ENCODE measurements at places on chromosomes 1 and 21.

DNA sequence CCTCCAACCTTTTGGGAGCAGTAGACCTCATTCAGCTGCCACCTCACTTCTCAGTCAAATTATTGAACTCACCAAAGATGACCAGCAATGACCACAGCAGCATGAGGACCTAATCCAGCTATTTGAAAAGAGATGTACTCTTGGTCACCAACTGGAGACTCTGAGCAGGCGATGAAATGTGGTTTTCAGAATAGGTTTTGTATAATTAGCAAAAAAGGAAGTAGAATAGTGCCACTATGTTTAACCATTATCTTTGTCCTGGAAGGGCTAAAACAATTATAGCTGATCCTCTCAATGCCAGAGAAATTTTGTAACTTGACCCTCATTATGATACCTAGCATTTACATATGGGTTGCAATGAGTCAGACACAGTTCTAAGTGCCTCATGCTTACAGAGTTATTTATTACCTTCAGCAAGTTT lies at the start of gene FCRL2:
Gene FCRL2 (minus strand): TSS at position 162 of the 421 bp plus-strand sequence. CDS start 59 bp downstream, at position 103.
- DNase-seq: no peak

- no peak for DNase-seq
Observed at GRCh38 chr1:225709101-225709500, 56.2 kb upstream of the ENAH start.

- no peak for DNase-seq
Observed at GRCh38 chr1:238018214-238018613, 127.5 kb upstream of the ZP4 start.

DNA sequence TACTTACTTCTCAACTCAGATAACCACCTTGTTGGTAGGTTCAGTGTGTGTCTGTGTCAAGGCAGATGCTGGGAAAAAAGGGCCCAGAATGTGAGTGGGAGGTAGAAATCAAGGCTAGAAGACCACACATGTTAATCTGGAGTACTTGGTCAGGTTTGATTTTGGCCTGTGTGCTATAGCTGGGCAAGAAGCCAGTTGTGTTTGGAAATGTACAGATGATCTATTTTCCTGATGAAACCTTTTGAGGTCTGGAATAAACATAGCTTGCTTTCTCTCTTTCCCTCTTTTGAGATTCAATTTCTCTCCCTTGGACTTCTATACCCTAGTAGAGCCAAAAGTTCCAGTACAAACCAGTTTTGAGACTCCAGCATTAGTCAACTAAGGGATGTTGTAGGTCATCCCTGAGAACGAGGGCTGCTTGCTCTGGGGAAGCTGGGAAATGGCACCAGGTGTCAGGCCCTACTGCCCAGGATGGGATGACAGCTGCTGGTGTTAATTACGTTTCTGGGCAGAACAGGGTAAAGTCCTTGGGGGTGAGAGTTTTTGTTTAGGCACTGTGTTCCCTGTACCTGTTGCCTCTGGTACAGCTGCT lies 15.8 kb downstream of the MAPKAPK2 start:
- no peak for DNase-seq

GRCh38 chr1:204645666-204646065 lies 39.9 kb downstream of the LRRN2 start:
- no peak for DNase-seq

GRCh38 chr1:203492082-203492747 lies 1.7 kb upstream of the OPTC start:
- no peak for DNase-seq

DNA sequence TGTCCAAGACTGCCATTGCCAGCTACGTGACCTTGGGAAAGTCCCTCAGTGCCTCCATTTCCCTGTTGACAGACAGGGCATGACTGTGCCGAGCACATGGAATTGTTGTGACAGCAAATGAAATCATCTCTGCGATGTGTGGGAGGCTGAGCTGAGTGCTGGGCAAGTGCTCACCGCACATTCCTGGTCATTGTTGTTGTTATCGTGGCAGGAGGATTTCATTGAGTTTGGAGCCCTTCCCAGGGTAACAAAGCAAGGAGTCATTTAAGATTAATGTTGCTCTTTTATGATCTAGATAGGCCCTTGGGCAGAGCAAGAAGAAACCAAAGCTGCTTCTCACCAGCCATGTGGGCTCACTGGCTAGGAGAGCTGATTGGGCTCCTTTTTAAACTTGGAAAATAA lies 39.6 kb upstream of the ITPKB start:
- DNase-seq: peak; percentile 29

GRCh38 chr1:33418811-33419210 lies 12.1 kb downstream of the PHC2 start:
- DNase-seq: no peak

- no peak for DNase-seq
Observed at GRCh38 chr1:200867018-200867811, 5.6 kb upstream of the GPR25 start.

- DNase-seq: no peak
Observed at GRCh38 chr1:206117151-206117948, at the start of gene AVPR1B. Gene AVPR1B, minus strand, starts transcription at chr1:206117388. Its CDS starts 498 bp downstream, at chr1:206116890.

DNA sequence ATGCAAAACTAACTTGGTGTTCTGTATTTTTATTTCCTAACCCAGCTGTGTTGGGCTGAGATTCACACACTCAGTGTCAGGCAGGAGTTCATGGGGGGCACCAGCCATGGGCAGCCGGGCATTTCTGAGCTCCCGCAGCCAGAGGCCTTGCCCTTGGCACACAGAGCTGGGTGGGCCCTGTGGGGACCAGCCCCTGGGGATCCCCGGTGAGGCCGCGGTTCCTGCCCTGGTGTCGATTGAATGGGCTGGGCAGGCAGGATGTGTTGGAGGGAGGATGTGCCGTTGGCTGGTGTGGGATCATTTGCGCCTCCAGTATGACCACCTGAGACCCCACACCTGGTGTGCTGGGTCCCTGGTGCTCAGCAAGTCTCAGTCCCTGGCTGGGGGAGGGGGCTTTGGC lies 91.0 kb downstream of the PRDM16 start:
- no peak for DNase-seq

GRCh38 chr1:224185208-224185607 lies 2.2 kb downstream of the DEGS1 start:
- DNase-seq: no peak

GRCh38 chr21:29873908-29874307 lies 65.9 kb downstream of the GRIK1 start:
- DNase-seq: no peak

DNA sequence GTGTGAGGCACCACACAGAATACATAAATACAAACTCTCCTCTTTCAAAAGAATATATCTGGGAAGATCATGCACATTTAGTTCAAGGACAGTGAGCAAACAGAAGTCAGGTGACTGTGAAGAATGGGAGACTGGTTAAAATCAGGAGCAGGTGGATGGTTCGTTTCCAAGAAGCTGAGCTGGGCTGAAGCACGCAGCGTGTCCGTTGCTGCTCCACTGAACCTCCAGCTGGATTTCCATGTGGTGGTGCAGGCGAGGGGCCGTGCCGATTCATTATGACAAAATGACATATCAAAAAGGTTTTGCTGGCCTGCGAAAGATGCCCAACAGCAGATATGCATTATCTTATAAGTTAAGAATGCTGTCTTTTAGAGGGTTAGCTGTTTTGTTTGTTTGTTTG lies 66.0 kb downstream of the OLIG1 start:
- no peak for DNase-seq

- peak; percentile 88 for DNase-seq
Observed at GRCh38 chr1:19010995-19011844, 54.7 kb upstream of the IFFO2 start.

- no peak for DNase-seq
Observed at GRCh38 chr1:89606227-89606980, 26.5 kb upstream of the LRRC8C start.

- no peak for DNase-seq
Observed at GRCh38 chr1:19812875-19813642, 2.0 kb downstream of the RNF186 start.

DNA sequence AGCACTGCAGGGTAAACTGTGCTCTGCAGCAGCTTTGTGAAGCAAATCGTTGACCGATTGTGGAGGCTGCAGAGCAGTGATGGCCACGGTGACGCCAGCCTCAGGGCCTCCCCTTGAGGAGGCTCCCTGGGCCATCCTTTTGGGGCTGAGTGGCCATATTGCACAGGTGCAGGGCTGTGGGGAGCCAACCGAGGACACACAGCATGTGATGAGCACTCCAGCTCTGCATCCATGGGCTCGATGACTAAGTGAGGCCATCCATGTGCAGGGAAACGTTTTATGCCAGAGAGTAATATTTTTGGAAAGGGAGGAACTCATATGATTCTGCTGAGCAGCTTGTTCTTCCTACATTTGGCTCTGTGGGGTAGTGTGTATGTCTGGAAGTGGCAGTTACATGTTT lies 24.6 kb downstream of the KCNK1 start:
- no peak for DNase-seq

DNA sequence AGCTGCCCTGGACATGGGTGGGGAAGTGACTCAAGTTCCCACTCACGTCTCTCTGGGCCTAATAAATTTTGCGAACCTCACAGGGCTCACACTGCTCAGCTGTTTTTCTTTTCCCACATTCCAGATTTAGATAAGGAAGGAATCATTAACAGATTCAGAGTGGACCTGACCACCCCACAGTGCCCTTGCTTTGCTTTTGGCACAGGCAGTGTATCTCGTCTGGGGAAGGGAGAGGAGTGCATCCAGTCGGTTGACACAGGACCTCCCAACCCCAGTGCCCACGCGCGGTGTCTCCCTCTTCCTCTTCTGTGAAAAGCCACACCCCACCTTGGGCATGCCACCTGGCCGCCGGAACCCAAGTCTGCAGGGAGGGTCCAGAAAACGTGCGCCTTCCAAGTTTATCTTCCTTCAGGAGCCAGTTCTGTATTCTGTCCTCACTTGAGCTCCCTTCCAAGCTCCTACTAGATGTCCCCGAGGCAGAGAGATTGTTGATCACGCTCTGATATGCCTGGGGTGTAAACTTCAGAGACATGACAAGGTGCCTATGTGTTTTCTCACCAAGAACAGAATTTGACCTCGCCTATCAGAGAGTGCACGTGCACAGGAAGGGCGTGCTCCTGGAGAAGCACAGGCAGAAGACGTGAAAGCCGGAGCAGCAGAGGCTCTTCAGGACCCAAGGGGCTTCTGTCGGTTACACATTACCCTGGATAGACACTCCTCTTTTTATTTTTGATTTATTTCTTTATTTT lies 9.5 kb upstream of the SLC2A5 start:
- DNase-seq: no peak

All from fibroblast of skin of left biceps (primary cell).